ENCODE measurements at places on chromosomes 4 and X.

DNA sequence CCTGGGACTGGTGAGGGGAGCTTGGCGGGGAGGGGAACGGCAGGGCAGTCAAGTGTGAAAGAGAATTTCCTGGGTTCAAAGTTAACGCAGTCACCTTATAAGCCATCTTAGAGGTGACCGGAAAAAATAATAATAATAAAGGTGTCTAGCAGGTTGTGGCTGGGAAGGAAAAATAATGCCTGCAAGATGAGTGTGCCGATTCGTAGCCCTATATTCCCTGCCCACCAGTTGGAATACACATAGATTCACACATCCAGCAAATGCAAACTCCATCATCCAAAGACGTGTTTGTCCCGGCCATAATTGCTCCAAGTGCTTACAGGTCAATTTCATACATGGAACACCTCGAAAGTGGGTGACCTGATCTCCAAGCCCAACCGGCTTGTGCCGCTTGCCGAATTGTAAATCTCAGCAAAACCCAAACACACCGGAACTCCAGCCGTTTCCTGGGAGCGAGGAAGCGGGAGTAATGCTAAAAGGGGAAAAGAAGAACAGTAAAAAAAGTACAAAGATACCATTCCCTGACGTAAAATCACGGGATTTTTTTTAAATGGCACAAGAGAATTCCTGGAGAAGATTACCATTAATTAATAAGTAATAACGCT, 1.3 kb upstream of the FAT1 start:
- no peaks in the 10 kb centered on the region for H3K36me3 ChIP-seq
- peak overlapping the region; percentile 96 for H3K4me3 ChIP-seq
- no peaks in the 10 kb centered on the region for H3K27me3 ChIP-seq
- peak overlapping the region; percentile 97 for H3K27ac ChIP-seq
- no peak for DNase-seq

GRCh38 chr4:124940387-124940786, 227.9 kb upstream of the ANKRD50 start:
- H3K27ac ChIP-seq = peak overlapping the region; percentile 74
- H3K4me1 ChIP-seq = peaks cover 53% of the 10 kb centered on the region
- H3K4me3 ChIP-seq = no peak overlapping the region
- DNase-seq = no peak
- no peaks in the 10 kb centered on the region for H3K36me3 ChIP-seq

DNA sequence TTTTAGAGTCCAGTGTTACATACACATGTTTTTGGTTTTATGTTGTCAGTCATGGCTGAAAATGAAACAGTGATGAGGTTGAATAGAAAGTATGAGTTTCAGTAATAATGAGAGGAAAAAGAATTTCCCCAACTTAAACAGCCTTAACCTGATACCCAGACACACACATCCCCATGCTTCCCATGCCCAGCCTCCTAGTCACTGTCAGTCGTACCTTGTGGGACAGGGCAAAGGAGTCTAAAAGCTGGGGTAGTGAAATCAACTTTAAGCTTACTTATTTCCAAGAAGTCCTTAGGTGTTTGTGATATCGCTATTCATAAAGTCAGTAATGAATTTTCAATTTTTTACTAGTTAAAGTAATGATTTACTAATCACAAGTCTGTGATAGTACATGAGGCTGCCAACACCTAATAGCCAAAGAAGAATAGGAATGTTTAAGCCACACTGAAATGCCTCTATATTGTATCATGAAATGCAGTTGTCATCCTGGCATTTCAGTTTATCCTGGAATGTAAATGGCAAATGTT, 24.3 kb upstream of the GPR34 start:
- no peak overlapping the region for H3K4me3 ChIP-seq
- H3K36me3 ChIP-seq = peaks cover 6% of the 10 kb centered on the region
- DNase-seq = no peak
- H3K27ac ChIP-seq = peak overlapping the region; percentile 82
- H3K27me3 ChIP-seq = no peaks in the 10 kb centered on the region

- H3K27ac ChIP-seq = no peak overlapping the region
- H3K36me3 ChIP-seq = no peaks in the 10 kb centered on the region
These were observed 287.7 kb downstream of the KCTD8 start for GRCh38 chr4:44160776-44161367.

- peaks cover 5% of the 10 kb centered on the region for H3K36me3 ChIP-seq
- H3K27me3 ChIP-seq = no peaks in the 10 kb centered on the region
- DNase-seq = no peak
- H3K4me3 ChIP-seq = no peak overlapping the region
- H3K4me1 ChIP-seq = peaks cover 20% of the 10 kb centered on the region
- H3K27ac ChIP-seq = no peak overlapping the region
These were observed 211.2 kb downstream of the NSUN7 start for GRCh38 chr4:40960941-40961340.

DNA sequence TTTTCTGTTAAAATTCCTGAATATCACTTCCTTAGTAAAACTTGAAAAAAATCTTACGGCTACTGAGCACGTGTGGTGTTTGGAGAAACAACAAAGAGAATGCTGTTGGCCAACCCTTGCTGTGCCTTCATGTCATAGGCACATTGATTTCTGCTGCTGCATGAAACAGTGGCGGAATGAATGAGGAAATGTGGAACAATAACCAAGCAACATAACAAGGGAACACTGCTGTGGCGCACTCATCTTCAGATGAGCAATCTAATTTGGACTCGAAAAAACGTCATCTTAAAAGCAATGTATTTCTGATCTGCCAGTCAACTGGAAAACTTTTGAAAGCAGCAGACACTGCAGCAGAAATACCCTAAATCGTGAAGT, 51.4 kb downstream of the PROM1 start:
- DNase-seq = no peak
- peaks cover 14% of the 10 kb centered on the region for H3K4me1 ChIP-seq
- H3K27ac ChIP-seq = no peak overlapping the region
- no peaks in the 10 kb centered on the region for H3K36me3 ChIP-seq
- peaks cover 7% of the 10 kb centered on the region for H3K27me3 ChIP-seq

DNA sequence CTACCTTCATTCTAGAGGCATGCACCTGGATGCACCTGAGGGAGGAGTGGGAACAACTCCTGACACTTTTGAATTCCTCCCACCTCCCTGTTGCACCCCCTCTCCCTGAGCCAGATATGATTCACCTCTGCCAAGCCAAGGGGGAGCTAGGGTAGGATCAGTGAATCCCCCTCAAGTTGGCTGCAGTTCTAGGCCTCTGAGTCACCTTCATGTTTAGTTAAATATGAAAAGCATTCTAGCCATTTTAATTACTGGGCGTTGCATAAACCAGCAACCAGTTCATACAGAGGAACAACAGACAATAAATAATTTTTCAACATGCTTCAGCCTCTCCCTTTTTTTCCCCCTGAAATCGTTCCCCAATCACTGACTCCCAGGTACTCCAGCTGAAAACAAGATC, 1440.2 kb downstream of the ADGRL3 start:
- no peak overlapping the region for H3K4me3 ChIP-seq
- no peak for DNase-seq
- peaks cover 10% of the 10 kb centered on the region for H3K27me3 ChIP-seq

DNA sequence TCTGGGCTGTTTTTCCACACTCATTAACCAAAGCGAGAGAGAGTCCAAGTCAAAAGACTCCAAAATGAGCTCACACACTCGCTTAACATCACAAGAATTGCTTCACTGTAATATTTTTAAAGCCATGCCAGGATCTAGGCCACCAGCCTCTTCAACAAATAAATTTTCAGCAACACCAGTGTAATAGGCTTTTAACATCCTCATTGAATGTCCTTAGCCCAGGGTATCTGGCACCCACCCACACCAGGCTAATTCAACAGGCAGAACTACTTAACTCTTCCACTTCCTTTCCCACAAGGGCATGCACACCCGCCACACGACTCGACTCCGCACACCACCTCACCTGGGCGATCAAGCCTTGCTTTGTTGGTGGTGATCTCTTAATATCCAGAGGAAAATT, 34.2 kb downstream of the FAT1 start:
- peaks cover 12% of the 10 kb centered on the region for H3K36me3 ChIP-seq
- H3K4me3 ChIP-seq = no peak overlapping the region
- no peak for DNase-seq
- peak overlapping the region; percentile 83 for H3K27ac ChIP-seq
- H3K27me3 ChIP-seq = no peaks in the 10 kb centered on the region

Data from osteocyte (in vitro differentiated cells).